ENCODE measurements at places on chromosomes 16 and 17.

DNA sequence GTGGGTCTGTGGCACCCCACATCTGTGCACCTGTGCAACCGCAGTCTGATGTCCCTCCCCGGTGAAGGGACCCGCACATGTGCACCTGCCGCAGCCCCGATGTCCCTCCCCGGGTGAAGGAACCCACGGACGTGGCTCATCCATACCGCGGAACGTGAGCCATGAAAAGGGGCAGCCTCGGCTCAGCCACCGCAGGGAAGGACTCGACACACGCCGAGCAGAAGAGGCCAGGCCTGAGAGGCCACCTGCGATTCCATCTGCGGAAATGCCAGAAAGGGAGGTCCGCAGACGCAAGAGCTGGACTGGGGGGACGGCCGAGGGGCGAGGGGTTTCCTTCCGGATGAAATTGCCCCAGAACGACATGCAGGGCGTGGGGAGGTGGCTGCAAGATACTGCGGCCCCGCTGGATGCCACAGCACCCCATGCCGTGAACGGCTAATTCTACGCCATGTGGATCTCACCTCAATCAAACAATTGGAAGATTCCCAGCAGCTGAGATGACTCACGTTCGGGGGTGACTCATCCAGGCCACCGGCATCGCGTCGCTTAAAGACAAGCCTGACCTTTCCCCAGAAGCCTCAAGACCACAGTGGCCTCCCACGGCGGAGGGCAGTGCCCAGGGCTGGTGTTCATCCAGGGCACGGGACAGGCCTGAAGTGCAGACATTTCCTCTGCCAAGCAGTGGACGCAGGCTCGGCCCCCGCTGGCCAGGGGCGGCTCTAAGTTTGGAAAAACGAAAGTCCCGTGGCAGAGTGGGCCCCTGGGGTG is 21.0 kb downstream of the SOX8 start:
- DNase-seq, result peak; percentile 18

DNA sequence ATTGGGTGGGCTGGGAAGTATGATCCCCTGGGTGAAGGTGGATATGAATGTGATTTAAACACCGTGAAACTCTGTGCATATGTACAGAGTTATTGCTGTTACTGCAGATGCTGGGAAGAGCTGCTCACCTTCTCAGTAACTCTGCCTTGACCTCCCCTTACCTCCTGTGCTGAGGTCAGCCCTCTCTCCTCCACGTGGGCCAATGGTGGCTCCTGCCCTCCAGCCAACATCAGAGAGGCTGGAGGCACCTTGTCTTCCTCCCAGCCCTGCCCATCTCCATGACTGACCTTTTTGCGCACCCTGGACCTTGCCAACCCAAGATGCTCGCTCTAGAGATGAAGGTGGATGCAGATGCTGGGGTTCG is 387 bp upstream of the ASB16 start:
- DNase-seq, result no peak

DNA sequence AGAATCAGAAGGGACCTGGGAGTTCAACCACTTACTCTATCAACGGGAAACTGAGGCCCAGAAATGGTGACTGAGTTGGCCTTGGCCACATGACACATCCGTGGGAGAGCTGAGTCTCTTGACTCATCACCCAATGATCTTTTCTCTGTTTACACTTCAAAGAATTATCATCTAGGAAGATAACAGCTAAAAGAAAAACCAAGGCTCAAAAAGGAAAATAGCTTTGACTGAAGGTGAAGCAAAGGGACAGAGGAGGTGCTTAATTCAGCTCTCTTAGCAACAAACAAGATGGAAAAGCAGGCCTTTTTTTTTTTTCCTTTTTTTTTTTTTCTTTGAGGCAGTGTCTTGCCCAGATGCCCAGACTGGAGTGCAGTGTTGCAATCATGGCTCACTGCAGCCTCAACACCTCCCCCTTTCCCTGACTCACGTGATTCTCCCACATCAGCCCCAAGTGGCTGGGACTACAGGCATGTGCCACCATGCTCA is 16.7 kb downstream of the ERCC4 start:
- peak; percentile 28 for DNase-seq

- no peak for DNase-seq
Observed at GRCh38 chr17:44105483-44105882, 18.0 kb downstream of the HDAC5 start.

All from inflammatory macrophage treated with lipopolysaccharide for 4 hours (primary cell).